ENCODE measurements at places on chromosomes 12 and 14.

DNA sequence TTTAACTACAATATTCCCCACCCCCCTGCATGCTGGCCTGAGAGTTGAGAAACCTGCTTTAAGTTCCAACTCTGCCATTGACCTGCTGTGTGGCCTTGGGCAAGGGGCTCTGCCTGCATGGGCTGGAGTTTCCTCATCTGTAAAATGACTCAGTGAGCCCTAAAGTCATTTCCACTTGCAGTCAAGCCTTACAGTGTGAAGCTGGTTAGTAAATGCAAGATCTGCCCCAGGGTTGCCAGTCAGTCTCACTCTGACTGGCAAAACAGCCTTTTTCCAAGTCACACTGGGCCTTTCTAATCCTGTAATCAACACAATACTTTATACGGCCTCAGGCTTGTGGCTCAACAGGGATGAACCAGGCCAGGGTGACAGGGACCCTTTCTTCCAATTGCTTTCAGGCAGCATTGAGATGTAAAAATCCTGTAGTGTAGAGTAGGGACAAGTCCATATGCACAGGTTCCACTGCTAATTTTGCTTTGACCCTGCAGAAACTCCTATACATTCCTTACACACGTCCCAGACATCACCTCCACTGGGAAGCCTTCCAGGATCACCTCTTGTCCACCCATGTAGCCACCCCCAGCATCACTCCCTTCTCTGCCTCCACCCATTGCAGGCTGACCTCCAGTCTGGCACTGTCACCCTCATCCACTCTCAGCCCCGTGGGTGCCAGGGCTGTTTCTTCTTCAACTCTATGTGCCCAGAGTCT, 42.6 kb upstream of the PRIMA1 start:
- no peak for DNase-seq

DNA sequence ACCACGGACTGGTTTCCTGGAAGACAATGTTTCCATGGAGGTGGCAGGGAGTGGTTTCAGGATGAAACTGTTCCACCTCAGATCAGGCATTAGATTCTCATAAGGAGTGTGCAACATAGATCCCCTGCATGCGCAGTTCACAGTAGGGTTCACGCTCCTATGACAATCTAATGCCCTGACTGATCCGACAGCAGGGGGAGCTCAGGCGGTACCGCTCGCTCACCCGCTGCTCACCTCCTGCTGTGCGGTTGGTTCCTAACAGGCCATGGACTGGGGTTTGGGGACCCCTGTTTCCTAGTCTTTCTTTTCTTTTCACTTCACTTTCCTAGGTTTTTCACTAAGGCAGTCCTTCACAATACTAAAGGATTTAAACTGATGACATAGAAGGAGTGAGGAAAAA, 39.6 kb downstream of the GUCY2C start:
- DNase-seq, result no peak

DNA sequence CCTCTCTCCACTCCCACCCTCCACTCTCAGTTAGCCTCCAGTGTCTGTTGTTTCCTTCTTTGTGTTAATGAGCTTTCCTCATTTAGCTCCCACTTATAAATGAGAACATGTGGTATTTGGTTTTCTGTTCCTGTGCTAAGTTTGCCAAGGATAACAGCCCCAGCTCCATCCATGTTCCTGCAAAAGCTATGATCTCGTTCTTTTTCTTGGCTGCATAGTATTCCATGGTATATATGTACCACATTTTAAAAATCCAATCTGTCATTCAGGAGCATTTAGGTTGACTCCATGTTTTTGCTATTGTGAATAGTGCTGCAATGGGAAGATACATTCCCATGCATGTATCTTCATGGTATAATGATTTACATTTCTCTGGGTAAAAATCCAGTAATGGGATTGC, 2.8 kb upstream of the WASHC4 start:
- DNase-seq, result no peak

DNA sequence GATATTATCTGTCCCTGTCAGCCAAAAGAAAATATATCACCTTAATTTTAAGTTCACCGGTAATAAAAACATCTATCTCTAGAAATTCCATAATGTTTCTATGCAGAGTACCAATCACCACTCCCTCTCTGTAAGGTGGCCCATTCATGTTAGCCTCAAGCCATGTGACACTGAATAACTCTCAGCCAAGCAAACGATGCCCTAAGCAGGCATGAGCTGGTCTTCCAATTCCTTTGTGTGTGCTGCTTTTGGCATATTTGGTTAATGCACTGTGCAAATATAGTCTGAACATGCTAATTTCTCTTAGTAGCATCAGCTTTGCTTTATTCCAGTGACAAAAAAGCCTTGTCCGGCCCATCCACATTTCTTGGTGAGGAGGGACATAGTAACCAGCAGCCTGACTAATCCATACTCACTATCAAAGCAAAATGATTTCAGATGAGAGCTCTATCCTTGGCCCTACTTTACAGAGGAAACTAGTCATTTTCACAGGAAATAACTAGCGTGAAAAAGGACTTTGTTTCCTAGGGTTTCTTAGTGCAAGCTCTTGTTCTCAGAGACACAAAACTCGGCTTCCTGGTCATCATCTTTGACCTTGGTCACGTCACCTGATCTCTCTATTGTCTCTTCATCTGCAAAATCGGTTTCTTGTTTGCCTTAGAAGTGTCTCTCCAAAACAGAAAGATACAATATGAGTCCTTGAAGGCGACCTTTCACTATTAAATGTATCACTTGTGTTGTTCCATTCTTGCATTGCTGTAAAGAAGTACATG, 59.2 kb upstream of the RTRAF start:
- no peak for DNase-seq

DNA sequence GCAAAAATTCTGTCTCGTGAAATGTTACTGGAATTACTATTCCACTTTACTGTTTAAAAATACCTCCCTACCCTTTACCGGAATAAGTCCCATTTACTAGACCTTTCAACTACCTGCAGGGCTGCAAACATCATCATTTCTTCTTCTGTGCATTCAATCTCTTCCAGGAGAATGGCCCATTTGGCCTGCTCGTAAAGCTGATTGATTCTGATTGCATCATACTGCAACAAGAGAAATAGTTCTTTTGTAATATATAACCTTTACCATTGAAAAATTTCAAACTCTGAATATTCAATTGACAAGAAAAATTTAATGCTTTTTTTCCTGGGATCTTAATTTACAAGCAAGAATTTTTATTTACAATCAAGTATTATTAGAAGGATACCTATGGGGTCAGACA, 72.4 kb downstream of the FERMT2 start:
- DNase-seq, result no peak

DNA sequence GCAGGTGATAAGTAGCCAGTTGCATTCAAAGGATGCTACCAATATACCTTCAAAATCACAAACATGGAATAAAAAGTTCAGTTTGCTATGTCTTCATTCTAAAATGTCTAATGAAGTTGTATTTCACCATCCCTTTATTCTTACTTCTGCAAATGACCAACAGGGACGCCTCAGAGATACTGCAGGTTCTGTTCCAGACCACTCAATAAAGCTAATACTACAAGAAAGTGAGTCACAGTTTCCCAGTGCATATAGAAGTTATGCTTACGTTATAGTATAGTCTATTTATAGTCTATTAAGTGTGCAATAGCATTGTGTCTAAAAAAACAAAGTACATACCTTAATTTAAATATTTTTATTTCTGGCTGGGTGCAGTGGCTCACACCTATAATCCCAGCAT, 29.3 kb upstream of the EIF5 start:
- no peak for DNase-seq

DNA sequence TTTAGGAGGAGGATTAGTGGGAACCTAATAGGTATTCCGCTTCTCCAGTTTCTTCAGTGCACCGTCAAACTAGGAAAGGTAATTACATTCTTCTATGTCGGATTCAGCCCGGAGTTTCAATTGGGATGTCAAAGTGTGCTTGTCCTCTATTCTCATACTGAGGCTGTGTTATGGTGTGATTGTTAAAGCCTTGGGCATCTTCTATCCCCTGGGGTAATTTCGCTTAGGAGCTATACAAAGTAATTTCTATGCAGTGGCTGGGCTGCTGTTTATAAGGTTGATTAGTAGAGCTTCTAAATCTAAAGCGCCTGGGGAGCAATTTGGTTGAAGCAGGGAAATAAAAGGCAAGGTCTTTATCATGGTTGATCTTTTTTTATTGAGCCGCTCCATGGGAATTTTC, 399.6 kb downstream of the ZFP36L1 start:
- DNase-seq, result no peak

GRCh38 chr12:4243091-4243490, 30.5 kb upstream of the CCND2 start:
- DNase-seq, result no peak

DNA sequence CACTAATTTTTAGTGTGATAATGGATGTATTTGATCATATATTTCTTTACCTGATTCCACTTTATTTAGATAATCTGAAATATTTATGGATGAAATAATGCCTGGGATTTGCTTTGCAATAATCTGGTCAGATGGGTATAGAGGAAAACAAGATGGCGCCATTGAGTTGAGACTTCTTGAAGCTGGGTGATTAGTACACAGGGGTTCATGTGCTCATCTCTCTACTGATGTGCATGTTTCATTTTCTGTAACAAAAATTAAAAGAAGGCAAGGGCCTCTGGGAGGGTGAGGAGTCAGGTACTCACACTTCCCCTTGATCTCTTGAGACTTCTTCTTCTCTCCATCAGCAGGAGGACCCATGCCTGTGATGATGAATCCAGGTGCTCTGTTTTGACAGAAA, 61.8 kb downstream of the GCH1 start:
- no peak for DNase-seq

DNA sequence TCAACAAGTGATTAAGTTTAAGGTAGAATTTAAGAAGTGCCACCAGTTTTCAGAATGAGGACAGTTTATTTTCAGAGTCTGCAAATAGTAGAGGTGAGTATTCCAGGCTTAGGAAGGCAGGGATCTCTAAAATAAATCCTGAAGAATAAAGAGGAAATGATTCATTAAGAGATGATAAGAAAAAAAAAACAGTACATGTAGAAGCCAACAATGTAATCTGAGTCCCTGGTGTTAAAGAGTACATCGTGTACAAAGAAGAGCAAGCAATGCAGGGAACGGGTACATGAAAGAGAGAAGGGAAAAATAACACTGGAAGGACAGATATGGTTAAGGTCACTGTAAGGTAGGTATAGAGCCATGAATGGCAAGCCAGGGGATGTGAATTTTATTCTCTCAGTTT, 95.2 kb upstream of the FOXG1 start:
- DNase-seq, result no peak

- no peak for DNase-seq
Measured at GRCh38 chr12:70190262-70191010, 52.8 kb upstream of the CNOT2 start.

DNA sequence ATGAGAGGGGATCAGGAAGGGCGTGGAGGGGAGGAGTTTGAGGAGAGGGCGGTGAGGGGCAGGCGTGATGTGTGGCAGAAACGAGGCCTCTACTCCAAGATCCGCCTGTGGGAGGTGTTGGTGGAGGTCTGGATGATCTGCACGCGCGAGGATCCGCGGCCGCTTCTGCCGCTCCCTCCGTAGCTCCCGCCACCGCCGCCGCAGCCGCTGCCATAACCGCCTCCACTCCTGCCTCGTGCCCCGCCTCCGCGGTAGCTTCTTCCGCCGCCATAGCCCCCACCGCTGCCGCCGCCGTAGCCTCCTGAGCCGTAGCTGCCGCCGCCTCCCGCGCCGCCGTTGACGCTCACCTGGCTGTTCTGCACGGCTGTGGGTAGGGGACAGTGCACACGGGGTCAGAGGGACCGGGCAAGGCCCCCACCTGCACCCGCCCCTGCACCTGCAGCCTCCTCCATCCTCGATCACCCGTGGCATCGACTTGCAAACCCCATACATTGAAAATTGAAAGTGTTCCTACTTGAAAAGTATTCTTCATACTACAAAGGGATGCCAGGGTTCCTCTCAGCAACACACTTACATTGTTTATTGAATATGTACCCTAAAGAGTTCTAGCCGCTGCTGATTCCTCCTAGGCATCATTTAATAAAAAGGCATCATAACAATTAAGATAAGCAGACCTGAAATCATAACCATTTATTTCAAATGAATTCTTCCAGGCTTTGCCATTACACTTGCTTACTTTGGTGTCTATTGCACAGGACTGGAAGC, 11.1 kb upstream of the KRT1 start:
- DNase-seq, result no peak

DNA sequence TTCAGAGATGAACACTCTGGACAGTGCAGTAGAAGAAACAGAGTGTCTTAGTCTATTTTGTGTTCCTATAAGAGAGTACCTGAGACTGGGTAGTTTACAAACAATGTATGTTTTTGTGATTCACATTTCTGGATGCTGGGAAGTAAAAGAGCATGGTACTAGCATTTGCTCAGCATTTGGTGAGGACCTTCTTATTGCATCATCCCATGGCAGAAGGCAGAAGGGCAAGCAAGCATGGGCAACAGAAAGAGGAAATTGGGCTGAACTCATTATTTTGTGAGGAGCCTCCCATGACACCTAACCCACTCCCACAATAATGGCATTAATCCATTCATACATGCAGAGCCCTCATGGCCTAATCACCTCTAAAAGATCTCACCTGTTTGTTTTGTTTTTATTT, 8.0 kb downstream of the ANKS1B start:
- DNase-seq, result no peak

GRCh38 chr12:26274441-26275312, 79.3 kb downstream of the SSPN start:
- peak; percentile 3 for DNase-seq

DNA sequence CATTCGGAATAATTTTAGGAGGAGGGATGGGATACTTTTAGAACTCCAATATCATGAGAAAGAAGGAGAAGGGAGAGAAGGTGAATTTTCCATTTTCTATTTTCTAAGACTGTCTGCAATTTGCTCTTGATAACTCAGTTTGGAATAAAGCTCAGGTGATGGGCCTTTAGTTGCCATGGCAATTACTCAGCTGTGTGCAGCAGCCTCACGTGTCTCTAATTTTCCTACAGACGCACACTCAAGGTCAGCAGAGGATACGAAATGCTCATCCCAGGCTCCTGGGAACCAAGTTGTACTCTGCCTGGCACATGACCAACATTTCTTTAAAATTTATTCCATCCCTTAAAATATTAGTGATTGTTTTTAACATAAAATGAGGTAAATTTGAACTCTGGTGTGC, 76.7 kb downstream of the TTC8 start:
- DNase-seq, result no peak

DNA sequence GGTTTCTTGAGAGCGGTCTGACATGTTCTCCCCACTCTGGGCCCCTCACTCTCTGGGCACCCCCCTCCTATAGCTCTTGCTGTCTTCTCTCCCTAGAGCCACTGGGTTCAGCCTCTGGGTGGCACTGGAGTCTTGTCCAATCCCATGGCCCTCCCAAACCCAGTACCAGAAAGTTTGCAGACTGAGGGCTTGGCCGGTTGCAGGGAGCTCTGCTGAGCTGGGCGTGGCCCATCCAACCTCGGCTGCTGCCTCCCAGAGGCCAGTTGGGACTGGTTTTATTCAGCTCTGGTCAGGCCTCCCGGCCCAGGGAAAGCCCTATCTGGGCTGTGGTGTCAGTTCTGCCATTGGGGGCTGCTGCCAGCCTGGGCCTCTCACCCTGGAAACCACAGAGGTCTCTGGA, 37.9 kb downstream of the ISCA2 start:
- DNase-seq, result no peak

All from stimulated activated CD8-positive, alpha-beta memory T cell treated with anti-CD3 and anti-CD28 coated beads, Interleukin-15, amount 100 ng/mL, for 24 hours (primary cell).